Fibroblast of skin of right biceps (primary cell): ENCODE measurements at places on chromosomes 1 and 21.
A peak's percentile ranks its signal among the peaks of the same experiment; 100 is the strongest.

DNA sequence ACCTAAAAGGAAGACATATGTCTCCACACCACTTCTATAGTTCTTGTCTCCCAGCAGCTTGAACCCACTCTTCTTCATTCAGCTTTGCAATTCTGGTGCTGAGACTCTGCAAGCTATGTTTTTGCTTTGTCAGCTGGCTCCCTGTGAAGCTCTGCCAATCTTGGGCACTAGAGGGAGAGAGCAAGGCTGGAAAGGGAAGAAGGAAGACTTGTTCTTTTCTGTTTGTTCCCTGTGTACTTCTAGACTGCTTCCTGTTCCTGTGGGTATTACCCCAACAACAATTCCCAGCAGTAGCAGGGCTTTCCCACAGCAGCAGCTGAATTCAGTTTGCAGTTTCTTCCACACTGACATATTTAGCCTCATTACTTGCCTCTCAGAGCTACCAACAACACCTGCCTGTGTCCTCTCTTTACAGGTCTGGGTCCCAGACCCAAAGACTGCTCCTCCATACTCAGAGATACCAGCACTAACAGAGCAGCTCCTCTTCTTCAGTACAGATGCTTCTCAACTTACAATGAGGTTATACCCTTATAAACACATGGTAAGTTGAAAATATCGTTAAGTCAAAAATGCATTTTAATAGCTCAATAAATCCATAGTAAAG, 275.2 kb upstream of the NEGR1 start:
- DNase-seq, result peak; percentile 21

- DNase-seq, result no peak
Observed at GRCh38 chr21:31078796-31079195, 40.5 kb upstream of the KRTAP19-8 start.

DNA sequence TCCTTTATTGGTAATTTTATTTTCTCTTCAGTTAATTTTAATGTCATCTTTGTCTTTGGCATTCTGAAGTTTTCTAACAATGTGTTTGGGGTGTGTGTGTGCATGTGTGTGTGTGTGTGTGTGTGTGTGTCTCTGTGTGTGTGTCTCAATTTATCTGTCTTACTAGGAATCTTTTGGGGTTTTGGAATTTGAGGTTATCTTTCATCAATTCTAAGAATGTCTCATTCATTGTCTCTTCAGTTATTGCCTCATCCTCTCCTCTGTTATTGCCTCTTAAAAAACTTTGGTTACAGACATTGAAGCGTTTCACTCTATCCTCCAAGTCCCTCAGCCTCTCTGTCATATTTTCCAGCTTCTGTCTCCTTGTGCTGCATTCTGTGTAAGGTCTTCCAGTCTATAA, 18.1 kb upstream of the SAMD13 start:
- DNase-seq, result no peak

DNA sequence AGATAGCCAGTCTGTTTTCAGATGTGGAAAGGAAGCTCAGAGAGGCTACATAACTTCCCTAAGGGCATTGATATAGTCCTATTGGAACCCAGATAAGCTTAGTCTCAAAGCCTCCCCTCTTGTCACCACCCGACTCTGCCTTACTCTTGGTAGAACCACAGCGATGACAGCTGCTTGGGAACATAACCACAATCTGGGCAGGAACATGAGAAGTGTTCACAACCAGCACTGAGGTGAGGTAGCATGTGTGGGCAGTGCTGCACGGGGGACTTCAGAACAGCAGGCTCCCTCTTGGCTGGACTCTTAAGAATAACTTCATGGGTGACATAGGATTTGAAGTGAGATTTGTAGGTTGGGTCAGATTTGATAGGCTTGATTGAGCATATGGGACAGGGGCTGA, 9.3 kb upstream of the S100A10 start:
- no peak for DNase-seq

- DNase-seq, result no peak
Observed at GRCh38 chr1:113255038-113255719, 135.1 kb upstream of the MAGI3 start.

DNA sequence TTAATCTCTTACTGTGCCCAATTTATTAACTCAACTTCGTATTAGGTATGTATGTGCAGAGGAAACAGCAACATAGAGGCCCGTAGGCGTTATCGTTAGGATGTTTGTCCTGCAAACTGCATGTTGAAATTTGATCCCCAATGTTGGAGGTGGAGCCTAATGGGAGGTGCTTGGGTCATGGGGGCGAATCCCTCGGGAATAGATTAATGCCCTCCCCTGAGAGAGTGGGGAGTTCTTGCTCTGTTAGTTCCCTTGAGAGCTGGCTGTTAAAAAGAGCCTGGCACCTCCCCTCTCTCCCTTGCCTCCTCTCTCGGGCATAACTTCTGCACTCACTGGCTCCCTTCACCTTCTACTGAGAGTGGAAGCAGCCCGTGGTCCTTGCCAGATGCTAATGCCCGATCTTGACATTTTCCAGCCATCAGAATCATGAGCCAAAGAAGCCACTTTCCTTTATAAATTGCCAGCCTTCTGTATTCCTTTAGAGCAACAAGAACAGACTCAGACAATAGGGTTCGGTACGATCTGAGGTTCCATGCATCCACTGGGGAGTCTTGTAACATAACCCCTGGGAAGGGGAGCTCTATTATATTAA, 149.0 kb upstream of the RAB4A start:
- no peak for DNase-seq

GRCh38 chr1:115142616-115143015, 53.3 kb upstream of the TSPAN2 start:
- peak; percentile 56 for DNase-seq

DNA sequence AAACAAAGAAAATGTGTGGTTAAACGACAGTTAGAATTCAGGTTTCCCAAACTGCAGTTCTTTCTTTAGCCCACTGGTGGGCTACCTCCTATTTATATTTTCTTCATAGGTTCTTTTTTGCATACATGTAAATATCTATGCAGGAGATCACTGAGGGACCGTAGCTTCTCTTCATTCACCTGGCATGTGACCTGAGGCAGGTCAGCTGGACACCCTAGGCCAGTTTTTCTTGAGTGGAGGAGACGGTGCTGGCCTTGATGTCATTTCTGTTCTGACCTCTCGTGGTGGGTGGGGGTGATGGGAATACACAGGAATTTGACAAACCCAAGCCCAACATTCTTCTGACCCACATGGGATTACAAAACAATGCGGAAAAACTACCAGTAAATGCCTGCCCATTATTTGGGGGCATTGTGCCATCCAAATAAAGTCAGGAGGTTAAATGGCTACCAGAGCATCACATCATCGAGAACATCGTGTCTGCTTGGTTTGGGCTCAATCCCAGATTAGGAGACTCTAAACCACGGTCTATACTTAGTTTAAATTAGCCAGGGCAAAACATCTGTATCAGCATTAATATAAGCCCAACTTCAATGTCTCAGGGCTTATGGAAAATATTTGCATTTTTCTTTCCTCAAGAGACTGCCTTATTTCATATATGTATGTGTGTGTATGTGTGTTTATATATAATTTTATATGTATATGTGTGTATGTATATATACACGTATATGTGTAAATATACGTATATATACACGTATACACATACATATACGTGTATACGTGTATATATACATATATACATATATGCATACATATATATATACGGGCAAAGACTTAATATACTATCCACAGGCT, 7.4 kb upstream of the IRF2BP2 start:
- DNase-seq, result peak; percentile 60

GRCh38 chr1:54606096-54606989, 17.0 kb downstream of the FAM151A start:
- DNase-seq, result no peak

- no peak for DNase-seq
Observed at GRCh38 chr1:63612564-63612963, 19.4 kb downstream of the PGM1 start.

GRCh38 chr21:43611598-43612369, 47.5 kb downstream of the HSF2BP start:
- peak; percentile 49 for DNase-seq

DNA sequence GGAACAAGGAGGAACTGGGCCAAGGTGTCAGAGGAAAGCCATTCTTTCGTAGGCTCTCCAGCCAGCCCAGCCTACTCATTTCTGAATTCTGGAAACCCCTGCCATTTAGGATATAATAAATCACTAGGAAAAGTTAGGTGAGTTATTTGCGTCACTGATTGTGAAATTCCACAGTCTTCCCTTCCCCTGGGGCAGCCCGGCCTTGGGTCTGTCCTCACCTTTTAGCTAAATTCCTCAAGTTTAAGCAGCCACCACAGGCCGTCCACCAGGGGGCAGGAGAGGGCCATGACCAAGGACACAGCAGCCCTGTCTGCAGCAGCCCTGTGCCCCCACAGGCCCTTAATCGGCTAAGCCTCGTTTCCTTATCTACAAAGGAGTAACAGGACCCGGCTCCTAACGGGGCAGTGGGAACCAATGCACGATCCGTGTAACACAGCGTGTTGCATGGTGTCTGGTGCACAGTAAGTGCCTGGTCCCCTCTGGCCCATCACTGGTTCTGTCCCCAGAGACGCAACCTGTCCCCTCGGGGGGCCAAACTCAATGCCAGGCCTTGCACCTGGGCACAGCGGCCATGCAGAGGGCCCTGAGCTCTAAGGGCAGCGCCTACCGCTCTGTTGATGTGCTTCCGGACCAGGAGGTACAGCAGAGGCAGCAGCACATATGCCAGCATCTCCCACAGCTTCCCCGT, 18.1 kb downstream of the GPR157 start:
- peak; percentile 86 for DNase-seq

- no peak for DNase-seq
Observed at GRCh38 chr21:14762734-14763694, 216.9 kb upstream of the SAMSN1 start.

DNA sequence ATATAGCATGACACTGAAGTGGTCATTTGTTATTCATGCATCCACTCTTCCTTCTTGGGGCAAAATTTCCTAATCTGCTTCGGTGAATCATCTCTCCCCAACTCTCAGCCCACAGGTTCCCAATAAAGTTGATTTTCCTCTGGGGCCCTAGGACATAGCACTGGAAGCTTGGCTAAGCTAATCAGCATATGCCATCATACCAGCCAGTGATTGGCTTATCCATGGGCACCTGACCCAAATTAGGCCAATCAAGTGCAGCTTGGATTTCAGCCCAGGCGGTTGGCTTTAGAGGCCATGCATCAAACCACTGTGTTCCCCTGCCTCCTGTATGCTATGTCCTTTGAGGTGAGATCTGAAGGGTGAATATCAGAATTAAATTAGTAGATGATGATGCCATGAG, 58.9 kb downstream of the C1orf94 start:
- DNase-seq, result no peak

GRCh38 chr1:16927711-16928485, 6.2 kb downstream of the CROCC start:
- DNase-seq, result no peak

DNA sequence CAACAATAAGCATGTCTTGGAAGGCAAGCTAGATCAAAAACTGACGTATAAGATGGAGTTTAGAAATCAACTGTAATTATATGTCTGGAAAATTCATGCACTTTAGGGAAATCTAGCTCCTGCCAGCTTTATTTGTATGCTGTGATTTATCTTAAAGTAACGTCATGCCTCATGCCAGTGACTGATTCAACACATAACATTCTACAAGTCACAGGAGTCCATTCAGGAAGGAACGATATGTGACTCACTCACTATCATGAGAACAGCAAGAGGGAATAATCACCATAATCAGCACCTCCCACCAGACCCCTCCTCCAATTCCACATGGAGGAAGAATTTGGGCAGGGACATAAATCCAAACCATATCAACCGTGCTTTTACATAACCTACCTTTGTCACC, 682.4 kb upstream of the ADAMTS5 start:
- peak; percentile 95 for DNase-seq

DNA sequence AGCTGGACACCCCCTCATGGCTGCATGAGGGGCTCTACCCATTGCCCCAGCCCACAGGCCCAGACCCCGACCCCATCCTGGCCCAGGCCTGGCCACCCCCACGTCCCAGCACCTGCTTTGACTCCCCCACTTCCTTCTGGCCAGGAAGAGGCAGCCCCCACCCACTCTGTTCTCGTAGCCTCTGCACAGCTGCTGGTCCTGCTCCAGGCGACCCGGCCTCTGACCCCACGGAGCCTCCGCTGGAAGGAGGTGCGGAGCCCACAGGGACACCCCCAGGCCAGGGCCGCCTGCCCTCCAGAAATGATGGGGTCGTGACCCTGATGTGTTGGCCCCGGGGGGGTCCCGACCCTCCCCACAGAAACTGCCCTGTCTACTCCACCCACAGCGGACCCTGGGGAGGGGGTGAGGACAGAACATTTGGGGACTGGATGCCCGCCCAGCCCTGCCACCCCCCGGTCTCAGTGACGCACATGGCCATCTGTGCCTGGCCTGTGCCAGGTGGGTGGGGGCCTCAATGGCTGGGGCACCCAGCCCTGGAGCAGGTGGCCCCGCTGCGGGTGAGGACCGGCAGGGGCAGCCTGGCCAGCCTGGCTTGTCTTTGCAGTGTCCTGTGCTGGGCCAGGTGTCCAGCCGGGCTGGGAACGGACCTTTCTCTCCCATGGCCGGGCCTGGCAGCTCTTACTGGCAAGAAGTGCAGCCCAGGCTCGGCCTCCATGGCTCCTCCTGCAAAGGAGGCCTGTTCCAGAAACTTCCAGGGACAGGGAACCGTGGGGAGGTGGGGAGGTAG, 78.6 kb downstream of the MORN1 start:
- no peak for DNase-seq

DNA sequence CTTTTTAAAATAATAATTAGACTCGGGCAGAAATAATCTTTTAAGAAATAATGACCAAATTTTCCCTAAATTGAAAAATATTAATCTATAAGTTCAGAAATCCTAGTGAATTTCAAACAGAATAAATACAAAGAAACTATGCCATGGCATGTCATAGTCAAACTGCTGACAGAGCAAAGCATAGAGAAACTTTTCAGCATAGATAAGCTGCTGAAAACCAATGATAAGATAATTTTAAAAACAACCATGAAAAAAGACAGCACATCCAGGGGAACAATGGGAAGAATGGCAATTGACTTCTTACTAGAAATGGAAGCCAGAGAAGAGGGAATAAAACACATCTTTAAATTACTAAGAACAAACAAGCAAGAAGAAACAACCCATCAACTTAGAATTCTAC, 19.8 kb downstream of the CD1D start:
- no peak for DNase-seq

DNA sequence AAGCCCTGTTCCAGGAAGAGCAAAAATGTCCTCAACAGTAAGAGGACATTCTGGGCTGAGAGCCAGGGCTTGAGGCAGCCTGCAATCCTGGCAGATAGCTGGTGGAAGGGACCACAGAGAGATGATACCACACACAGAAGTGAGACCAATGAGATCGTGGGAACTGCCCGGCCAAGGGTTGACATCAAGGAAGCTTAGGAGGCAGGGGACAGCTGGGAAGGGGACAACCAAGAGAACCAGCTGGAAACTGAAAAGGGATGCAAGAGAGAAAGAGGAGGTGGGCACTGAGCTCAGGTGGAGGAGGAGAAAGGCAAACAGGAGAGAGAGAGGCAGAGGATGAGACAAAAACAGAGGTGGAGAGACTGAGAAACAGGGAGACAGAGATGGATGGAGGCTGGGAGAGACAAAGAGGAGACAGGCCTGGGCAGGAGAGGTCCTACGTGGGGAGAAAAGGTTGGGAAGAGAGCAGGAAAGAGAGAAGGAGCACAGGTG, 9.2 kb downstream of the PDZK1IP1 start:
- DNase-seq, result no peak

GRCh38 chr1:158563853-158564252, 6.5 kb downstream of the OR6P1 start:
- DNase-seq, result no peak
